ENCODE measurements at places on chromosomes 5 and 9. TPM values are rescaled to one million over a fixed set of nuclear protein-coding genes. Genes with fewer than 3 reads are reported as not detected.

SPIN1 gene
- total RNA-seq: 71.3 TPM

DNA sequence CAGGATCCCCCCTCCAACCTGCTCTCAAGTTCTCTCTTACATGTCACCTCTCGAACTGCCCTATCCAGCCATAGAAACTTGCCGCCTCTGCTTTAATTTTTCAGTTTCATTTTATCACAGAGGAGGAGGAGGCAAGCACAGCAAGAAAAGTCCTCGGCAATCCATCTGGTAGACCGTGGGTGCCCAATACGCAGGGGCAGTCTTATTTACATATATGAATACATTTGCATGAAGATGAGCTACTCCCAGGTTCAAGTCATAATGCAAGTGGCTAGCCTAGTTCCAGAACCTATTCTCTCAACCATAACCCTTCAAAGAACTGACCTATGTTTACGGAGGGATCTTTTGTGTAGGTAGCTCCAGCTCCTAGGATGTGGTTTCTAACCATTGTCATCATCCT lies 223.2 kb upstream of the PANK3 start:
- no peak for DNase-seq

DNA sequence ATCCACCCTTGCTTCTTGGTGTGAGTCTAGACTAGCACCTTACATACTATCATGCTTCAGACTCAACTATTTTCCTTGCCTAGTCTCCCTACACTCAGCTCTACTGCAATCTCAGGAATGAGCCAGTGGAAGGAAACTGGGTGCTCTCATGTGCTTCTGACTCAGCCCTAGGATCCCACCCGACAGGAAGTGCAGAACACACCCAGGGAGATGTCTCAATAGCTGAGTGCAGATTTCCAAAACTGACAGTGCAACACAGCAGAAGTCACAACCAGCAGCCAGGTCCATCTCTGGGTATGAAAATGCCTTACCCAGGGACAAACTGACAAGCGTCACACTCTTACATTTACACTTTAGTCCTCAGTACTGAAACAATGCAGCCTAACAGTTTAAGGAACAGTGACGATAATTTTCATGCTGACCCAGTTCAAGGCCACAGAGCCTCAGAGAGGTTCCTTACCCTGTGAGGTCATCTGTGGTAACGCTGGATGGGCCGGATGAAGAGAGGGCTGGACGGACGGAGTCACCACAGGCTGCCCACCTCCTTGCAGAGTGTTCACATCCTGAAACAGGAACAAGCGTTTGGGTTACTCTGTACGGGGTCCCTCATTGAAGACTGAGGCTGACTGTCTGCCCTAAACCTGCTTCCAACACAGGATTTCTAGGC lies 33.0 kb downstream of the FKBP15 start:
- DNase-seq: no peak

GRCh38 chr9:78767490-78767889 lies 470.6 kb downstream of the PSAT1 start:
- no peak for DNase-seq

All from right cardiac atrium (tissue), 5 donors.